T-helper 9 cell (primary cell): ENCODE measurements at places on chromosomes 7 and 10.

DNA sequence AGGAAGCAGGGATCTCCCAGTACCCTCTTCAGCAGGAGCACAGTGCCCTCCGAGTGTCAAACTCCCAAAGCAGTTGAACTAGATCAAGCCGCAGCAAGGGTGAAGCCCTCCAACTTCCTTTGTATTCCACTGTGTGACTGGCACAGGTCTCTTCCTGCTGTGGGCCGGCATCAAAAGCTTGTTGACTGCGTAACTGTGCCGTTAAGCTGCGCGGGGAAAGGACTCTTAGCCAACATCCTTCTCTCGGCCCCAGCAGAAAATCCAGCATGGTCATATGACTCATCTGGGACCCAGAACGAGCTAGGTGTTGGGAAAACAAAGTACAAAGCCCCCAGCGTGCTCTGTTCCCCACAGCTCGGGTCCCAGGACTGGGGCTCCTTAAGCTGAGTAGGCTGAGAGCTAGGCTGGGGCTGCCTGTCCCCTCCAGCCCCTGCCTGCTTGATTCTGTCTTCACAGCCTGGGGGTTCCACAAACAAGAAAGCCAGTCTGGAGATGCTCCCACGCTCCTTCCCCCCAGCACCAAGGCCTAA lies 52.2 kb downstream of the COL17A1 start:
- no peak for DNase-seq

- DNase-seq: no peak
Observed at GRCh38 chr7:43441231-43442130, 141.4 kb upstream of the STK17A start.

- DNase-seq: no peak
Observed at GRCh38 chr7:151311294-151311864, 30.2 kb upstream of the NUB1 start.

DNA sequence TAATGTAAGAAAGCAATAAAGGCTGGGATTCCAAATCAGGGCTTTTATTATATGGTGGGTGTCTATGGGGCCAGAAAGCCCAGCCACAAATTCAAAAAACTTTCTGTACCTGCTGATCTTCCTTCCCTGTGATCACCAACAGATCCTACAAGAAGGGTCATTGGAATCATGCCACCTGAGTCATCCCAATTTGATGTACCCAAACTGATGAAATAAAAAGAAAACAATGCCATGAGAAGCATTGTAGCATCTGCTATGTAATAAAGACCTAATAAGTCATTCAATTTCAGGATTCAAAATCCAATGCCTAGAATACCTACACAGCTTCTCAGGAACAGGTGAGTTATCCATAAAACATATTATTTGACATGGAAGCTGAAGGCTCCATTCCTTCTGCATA lies 228.8 kb downstream of the DKK1 start:
- DNase-seq: no peak

DNA sequence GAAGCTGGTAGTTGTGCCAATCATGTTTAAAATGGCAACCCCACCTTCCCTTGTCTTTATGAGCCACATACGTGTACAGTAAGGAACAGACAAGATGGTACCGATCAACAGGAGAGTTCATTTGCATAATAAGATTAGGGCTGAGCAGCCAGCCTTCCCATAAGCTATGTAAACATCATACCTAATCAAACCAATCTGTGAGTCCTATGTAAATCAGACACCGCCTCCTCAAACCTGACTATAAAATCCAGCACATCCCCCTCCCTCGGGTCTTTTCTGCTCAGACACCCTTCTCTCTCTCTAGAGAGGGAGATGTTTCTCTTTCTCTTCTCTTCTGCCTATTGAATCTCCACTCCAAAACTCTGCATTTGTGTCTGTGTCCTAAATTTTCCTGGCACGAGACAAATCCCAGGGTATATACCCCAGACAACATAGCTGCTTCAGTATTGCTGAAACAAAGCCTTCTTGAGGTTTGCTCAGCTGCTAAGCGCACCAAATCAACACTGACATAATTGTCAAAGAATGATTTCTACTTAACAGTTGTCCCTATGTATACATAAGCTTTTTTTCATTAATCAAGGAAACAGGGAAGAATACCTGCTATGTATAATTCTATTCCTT lies 279.2 kb downstream of the THSD7A start:
- no peak for DNase-seq

GRCh38 chr10:114483575-114483974 lies 79.3 kb upstream of the AFAP1L2 start:
- no peak for DNase-seq

DNA sequence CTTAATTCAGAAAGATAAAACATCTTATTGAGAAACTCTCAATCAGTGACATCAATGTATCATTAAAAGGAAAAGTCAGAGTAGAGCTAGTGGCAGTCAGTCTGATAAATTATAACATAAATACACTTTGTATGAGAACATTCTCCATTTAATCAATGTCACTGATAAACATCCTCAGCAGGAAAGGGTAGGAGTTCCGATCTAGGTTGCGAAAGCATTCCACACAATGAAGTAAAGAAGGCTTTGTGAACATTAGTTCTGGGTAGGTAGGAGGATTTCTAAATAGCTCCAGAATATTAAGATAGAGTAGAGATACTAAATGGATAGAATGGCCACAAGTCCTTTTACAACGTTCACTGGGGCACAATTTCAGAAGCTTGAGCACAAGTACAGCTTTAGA lies 179.7 kb upstream of the MALRD1 start:
- no peak for DNase-seq

- no peak for DNase-seq
Observed at GRCh38 chr7:148398844-148399365, 191.7 kb upstream of the C7orf33 start.

DNA sequence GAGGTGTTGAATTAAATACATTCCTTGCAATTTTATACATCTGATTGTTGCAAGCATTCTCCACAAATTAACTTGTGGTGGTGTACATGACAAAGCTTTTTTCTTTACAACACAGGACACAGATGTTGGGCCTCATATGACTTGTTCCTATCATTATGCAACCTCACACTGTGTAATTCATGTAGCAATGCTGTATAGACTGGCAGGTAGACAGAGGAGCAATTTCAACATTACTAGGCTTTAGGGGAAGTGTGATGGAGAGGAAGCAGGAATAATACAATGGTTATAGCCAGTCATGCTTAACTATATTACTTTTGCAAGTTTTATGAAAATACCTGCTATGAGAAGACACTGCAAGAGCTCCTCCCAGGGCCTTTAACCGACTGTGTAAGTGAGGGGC lies 832.1 kb downstream of the CNTNAP2 start:
- DNase-seq: no peak

GRCh38 chr10:121036431-121036830 lies 185.3 kb downstream of the WDR11 start:
- no peak for DNase-seq

DNA sequence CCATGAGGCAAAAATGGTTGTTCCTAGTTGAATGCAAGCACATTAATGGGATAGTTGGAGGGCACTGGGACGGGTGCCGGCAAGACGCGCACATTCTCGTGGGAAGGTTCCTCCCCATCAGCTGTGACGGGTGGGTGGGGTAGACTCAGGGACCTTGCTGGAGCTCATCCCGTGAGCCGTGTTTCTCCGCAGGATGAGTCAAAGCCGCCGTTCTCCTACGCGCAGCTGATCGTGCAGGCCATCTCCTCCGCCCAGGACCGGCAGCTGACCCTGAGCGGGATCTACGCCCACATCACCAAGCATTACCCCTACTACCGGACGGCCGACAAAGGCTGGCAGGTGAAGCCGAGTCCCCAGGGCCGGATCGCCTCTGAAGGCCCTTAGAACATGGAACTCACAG lies 20.4 kb upstream of the AP5Z1 start:
- no peak for DNase-seq

DNA sequence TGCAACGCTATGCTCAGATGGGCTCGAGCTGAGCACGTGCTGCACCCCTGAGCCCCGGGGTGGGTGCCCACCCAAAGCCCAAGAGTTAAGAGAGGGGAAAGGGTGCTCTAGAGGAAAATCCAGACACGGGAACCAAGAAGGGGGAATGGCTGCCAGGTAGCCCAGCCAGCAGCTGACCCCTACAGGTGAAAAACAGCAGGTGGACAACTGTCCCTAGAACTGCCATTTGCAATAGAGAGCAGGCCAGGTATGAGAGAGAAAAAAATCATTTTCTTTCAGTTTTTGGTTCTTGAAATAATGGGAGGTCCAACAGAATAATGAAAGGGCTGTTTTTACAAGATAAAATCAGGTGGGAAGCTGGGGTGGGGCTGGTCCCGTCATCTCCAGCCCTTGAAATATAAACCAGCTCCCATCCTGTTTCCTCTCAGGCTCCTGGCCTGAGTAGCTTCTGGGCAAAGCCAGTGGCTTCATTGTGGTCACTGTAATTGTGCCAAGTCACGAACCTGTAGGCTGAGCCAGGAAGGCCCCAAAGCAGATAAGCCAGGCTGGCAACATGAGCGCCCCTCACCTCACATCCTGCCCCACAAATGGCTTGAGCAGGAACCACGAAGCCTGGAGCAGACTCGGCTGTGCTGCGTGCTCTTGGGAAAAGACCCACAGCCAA lies 257.8 kb downstream of the SNX10 start:
- DNase-seq: no peak

- DNase-seq: no peak
Observed at GRCh38 chr7:152683297-152683696, 7.4 kb upstream of the XRCC2 start.

- DNase-seq: no peak
Observed at GRCh38 chr7:157404845-157405481, 68.2 kb downstream of the DNAJB6 start.

DNA sequence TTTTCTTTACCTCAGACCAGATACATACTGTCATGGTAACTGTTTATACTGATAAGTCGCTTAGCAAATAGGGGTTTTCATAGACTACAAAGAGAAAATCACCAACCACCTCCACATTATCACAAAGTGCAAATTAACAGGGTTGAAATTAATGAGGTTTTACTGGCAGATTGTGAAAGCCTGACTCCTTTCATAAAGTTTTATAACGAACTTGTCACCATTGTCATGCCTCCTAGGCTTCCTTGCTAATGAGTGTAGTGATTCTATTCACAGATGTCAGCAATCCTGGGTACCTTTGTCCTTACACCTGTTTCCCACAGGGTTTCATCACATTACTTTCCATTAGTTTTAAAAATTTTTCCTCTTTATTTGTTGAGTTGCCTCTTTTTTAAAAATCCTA lies 142.3 kb upstream of the PTN start:
- DNase-seq: no peak

DNA sequence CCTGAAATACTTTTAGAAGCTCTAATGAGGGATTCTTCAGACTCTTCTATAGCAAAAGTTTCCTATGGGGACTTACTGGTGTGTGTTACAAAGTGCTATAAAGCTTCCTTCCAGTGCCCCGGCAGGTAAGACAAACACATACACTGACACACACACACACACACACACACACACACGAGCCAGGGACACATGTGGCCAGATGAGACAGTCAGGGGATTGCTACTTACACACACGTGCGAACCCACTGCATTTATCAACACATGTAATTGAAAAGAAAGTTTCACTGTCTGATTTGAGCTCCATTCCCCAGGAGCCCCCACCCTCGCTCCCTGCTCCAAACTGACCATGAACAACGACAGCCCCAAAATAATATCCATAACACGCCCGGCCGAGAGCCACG lies 119.8 kb downstream of the PRPF18 start:
- no peak for DNase-seq

DNA sequence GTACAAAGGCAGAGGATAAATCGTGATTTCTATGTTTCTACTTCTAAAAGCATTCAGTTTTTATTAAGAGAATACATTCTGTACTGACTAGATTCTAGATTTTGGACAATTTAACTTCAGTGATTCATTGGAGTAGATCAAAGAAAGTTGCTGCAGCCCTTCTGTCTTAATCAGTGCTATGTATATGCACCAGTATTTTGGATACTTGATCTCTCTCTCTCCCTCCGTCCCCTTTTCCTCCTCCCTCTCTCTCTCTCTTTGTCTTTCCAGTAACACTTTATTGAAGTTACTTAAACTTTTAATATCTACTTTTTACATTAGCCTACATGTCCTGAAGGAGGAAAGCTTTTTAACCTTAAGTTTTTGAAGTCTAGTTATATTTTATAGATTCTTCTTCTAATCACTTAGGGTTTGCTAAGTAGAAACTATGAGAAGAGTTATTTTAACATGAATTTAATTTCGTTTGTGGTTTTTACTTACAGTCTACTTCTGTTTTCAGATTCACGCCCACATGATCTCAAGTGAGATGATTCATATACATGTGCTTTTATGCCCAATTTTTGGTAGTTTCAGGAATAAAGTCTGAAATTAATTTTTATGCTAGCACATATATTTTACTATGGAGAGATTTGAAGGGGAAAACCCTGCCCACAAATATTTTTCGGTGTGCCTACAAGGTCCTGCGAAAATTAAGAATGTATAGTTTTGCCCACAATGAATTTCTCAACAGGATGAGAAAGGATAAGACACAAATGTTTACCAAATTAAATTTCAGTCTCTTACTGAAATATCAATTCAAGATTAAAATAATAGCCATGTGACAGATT lies 9.1 kb downstream of the MDFIC start:
- DNase-seq: no peak

- no peak for DNase-seq
Observed at GRCh38 chr10:78953113-78953798, 115.5 kb upstream of the ZMIZ1 start.

DNA sequence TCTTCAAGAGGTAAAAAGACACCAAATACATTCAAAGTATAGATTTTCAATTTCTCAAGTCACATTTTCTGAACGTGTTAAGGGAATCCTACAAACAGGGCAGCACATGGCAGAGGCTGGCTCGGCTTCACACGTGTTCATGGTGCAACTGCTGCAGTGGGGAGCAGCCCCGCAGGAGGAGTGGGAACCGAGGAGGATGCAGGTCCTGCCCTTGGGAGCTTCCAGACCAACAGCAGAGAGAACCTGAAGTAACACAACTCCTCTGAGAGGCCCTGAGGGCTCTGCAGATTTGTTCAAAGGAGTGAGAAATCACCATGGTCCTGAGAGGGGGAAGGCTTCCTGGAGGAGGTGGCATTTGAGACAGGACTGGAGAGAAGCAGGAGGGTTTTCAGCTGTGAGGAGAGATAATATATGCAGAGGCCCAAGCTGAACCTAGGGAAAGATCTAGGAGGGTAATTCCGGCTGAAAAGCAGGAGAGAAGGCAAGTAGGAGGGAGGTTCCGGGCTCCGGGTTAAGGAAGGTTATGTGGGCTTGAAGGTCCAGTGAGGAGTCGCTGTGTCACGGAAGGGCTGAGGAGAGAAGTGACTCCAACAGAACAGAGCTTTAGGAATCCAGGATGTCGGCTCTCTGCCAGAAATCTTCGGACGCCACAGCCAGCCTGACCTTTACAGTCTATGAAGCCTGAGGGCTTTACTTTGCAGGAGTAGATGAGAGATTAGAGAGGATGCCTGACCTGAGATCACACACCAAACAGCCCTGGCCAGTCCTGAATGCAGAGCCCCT lies 77.5 kb downstream of the GPR26 start:
- DNase-seq: no peak

DNA sequence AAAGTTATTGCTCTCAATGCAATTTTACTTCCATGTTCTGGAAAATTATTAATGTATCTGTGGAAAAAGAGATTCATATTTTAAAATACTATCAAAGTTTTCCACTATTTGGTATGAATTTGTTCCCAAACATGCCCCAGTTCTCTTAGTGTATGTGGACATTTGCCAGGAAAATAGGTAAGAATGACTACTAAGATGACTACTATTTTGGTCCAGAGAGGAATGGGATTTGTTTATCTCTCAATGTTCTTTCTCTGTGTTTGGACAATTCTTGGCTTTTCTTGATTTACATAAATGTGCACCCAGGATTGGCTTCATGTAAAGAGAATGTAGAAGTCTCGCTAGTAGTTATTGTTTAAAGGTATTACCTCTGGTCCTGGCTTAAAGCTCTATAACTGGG lies 60.3 kb upstream of the POT1 start:
- DNase-seq: no peak

GRCh38 chr7:12358694-12359093 lies 45.0 kb downstream of the VWDE start:
- no peak for DNase-seq
